Stimulated activated CD4-positive, alpha-beta T cell treated with anti-CD3 and anti-CD28 coated beads, Interleukin-4, amount 100 ng/mL, for 48 hours (primary cell): ENCODE measurements at places on chromosomes 1 and 21.

- DNase-seq, result no peak
Measured at GRCh38 chr1:244054247-244054923, 3.3 kb downstream of the ZBTB18 start.

- DNase-seq, result no peak
Measured at GRCh38 chr1:226132728-226133503, 53.6 kb downstream of the ACBD3 start.

DNA sequence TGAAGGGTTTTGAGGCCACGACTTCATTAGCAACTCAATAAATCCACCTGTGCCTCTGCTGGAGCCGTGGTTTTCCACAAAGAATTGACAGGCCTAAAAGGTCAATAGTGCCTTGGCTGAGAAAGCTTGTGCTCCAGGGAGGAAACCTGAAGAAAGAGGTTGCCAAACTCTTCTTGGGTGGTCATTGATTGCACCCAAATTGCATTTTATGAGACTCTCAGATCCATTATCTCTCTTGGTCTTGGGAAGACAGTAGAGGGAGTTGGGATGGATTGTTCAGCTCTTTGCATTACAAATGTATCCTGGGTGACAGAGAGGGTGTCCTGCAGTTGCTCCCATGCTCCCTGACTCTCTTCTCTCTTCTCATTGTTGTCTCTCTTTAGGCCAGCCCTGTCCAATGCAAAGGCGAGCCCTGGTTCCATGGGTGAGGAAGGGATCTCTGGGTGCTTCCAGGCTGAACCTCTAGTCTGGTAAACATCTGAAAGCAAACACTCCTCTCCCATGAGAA is 46.1 kb upstream of the HTR1D start:
- DNase-seq, result no peak

- no peak for DNase-seq
Measured at GRCh38 chr1:205514211-205515142, 10.0 kb downstream of the CDK18 start.

DNA sequence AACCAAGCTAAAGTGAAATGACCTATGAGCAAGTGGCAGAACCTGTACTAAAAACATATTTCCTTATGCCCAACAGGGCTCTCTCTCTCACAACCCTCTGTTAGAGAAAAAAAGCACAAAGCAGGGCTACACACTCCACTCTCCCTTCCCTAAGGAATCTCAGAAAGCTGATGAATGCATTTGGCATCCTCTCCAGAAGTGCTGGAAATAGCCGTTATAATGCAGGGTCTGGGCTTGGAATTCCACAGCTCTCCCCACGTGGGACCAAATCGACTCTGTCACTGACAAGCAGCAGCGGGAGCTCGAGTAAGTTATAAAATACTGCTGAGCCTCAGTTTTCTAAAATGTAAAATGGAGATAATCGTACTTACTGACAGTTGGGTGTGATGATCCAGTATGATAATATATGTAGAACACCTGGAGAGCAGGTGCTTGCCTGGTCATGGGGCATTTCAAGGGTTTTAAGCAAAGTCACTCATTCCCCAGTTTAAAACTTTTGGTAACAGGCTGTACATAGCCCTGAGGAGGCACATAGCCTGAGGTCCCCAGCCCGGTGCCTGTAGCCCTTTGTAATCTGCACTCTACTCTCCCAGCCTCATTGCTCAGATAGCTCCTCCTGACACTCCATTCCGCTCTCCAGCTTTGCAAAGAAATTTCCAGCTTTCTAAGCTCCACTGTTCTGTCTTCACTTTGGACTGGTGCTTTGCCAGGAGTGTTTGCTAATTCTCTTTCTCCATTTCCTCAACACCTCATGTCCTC is 175.6 kb upstream of the DAB1 start:
- no peak for DNase-seq

DNA sequence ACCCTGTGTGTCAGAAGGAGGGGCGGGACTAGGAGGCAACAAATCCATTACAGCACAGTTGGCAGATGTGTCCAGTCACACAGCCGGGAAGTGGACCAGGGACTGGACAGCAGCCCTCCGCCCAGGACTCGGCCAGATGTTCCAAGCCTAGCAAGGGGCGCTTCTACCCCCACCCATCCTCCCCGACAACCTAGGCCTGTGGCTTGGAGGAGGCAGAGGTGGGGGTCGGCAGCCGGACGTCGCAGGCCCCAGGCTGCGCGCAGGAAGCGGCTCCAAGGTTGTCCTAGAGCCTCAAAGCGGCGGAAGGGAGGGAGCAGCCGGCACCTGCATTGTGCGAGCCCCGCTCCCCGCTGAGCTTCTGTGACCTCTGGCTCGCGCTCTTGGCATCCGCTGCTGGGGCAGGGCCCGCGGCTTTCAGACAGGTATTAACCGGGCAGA is 20.6 kb upstream of the MYCL start:
- no peak for DNase-seq

- no peak for DNase-seq
Measured at GRCh38 chr1:91700771-91701471, 185.0 kb downstream of the TGFBR3 start.

GRCh38 chr1:96400089-96400488 is 321.5 kb upstream of the PTBP2 start:
- no peak for DNase-seq

DNA sequence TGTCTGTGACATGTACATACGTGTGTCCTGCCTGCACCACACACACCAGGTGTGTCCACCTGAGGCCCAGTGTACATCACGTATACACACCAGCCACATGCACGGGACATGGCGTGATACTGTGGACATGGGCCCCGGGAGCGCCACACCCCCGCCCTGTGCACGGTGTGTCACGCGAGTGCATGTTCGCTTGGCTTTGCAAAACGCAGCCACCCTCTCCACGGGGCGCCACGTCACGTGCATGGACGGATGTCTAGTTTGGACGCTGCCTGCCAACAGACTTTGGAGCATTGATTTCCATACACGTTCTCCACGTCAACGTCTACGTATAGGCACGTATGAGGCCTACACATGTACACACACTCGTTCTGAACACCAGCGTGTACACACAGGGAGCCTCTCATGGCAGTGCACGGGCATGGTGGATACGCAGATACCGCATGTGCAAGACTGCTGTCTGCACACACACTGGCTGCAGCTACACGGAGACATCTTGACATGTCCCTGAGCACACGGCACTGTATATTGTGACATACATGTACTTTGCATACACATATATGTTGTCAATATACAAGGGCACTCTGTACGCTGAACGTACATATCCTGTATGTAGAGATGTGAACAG is 2.7 kb downstream of the TMEM240 start:
- DNase-seq, result no peak

DNA sequence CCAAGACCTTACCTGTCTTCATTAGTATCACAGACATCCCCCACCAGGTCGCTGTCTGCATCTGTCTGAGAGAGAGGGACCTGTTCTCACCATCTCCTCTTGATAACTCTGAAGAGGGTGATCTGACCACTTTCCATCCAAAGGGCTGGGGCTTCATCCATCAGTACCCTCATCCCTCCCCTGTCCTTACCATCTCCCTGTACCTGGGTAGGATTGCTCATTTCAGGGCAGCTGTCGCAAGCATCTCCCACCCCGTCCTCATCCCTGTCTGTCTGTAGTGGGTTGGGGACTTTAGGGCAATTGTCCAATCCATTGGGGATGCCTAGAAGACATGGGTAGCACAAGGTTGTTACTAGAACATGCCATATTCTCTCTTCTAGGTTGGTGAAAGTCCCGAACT is 7.9 kb downstream of the THBS3 start:
- DNase-seq, result no peak

DNA sequence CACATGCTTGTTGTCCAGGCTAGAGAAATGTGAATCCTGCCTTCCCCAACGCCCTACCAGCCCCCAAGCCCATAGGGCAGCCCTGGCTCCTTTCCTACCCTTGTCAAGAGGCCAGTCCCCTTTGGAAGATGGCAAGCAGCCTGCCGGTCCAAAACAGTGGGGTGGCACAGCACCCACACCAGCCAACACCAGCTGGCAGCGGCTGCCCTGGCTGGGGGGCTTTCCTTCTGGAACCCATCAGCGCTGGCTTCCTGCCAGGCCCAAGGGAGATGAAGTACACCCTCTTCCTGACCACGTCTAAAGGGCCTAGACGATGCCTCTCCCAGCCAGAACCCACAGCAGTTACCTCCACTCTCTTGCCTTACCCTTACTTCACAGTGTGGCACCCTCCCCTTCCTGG is 24.2 kb downstream of the KCNN3 start:
- no peak for DNase-seq

DNA sequence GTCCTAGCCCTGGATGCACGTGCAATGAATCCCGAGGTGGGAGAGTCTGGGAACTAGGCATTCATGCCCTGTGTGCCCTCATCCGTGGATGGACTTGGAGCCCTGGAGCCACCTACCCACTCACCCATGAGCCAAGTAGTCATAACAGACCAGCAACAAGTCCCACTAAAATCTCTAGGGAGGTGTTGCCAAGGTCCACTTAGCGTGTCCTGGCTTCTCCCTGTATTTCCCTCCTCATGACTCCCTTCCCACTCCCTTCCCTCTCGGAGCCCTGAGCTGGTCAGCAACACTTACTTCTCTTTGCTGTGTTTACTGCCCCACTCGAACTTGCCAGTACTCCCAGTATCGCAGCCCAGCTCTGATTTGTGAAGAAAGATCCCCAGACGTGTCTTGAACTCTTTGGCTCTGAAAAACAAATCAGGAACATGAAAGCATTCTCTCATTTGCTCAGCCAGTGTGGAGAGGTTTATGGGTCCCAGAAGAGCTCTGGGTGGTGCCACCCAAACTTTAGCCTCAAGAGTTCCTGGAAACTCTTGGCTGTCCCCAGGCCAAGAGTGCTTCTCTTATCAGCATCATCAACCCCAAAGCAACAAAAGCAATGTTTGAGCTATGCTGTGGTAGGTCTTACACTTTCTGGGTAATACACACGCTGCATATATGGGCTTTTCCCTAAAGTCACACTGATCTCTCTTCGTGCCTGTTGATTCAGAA is 1.1 kb downstream of the RGS16 start:
- no peak for DNase-seq
